Panc1 (cell line): ENCODE measurements at places on chromosomes 11 and 22. TPM values are rescaled to one million over a fixed set of nuclear protein-coding genes. Genes with fewer than 3 reads are reported as not detected.

DNA sequence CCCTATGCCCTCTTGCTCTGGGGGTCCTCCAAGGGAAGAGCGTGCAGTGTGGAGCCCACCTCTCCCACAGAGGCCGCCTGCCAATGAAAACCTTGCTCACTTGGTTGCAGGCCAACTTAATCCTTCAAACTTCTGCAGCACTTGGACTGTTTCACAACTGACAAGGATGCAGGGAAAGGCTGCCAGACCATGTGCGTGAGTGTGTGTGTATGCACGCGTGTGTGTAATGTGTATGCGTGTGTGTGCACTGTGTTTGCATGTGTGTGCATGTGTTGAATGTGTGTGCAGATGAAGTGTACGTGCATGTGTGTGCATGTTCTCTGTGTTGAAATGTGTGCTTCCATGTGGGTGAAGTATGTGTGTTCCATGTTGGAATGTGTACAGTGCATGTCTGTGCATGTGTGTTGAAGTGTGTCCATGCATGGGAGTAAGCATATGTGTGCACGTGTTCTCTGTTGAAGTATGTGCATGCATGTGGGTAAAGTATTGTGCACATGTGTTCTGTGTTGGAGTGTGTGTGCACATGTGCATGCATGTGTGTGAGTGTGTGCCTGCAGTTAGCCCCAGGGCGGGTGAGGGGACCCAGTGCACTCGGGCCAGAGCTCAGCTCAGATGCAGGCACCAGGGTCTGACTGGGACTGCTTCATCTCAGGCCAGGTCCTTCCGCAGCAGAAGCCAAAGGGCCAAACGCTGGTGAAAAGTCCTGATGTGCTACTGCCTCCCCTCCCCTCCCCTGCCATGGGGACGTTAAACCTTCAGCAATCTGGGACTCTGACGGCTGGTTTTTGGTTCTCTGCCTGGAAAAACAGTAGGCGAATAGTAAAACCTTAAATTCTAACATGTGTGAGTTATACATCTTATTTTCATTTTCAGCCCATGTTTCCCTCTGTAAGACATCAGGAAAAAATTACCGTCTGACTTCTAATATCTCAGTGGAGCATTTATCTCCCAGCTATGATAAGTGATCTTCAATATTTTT, 72.0 kb downstream of the FLI1 start:
- no peak for DNase-seq
- H3K4me3 ChIP-seq, result no peak overlapping the region
- no peaks in the 10 kb centered on the region for H3K27me3 ChIP-seq
- H3K4me1 ChIP-seq, result no peaks in the 10 kb centered on the region

DNA sequence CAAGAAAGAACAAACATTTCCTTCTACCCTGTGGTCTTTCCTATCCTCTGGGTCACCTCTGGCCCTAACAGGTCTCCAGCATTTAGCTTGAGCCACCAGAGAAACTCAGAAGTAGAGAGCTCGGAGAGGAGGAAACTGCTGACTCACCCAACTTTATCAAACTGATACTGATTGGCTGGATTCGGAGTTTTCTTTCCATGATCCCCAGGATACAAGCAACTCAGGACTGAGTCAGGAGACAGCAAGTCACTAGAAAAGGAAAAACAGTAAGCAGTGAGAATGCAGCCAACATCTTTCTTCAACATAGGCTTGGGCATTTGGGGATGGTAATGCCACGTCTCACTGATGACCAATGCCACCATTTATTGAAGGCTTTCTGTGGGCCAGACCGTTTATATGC, 32.7 kb downstream of the THOC5 start:
- H3K27ac ChIP-seq, result no peak overlapping the region
- no peak for DNase-seq
- no peak overlapping the region for H3K4me3 ChIP-seq
- peaks cover 7% of the 10 kb centered on the region for H3K36me3 ChIP-seq
- H3K27me3 ChIP-seq, result no peaks in the 10 kb centered on the region

GRCh38 chr11:7511401-7511800, 2.4 kb upstream of the PPFIBP2 start:
- H3K36me3 ChIP-seq, result no peaks in the 10 kb centered on the region
- no peak overlapping the region for H3K4me3 ChIP-seq
- no peak overlapping the region for H3K27ac ChIP-seq
- H3K27me3 ChIP-seq, result peaks cover 6% of the 10 kb centered on the region; the same call in 1 of the 2 replicates
- no peak for DNase-seq

The PDGFD gene
- 1.3 TPM for total RNA-seq

DNA sequence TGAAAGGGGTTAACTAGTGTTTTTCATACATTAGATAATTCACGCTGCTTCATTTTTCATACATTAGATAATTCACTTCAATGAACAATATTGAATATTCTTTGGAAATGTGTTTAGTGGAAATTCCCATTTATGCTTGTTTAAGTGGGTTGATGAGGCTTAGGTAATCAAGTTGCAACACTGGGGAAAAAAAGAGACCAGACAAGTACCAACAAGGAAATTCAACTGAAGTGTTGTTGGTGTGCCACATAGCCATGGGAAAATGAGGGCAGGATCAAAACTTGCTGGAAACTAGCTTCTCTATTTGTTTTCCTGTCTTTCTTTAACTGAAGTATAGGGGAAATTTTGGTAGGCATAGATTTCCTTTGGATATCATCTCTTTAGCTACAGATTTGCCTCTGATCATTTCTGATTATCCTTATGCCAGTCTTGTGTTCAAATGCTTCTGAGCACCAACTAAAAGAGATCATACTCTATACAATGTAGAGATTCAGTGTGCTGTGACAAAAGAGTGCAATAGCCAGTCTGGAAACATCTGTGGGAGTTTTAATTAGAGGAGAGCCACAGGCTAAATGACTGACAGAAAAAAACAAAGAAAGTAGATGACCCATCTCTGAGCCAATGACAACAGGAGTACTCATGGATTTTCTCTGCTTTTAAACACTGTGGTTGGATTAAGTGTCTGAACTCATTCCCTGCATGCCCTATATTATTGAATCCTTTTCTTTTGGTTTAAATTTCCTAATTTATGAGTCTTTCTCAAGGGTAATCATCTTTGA, 67.6 kb upstream of the CTSC start:
- no peaks in the 10 kb centered on the region for H3K27me3 ChIP-seq
- H3K4me1 ChIP-seq, result peaks cover 6% of the 10 kb centered on the region
- DNase-seq, result no peak
- H3K4me3 ChIP-seq, result no peak overlapping the region

DNA sequence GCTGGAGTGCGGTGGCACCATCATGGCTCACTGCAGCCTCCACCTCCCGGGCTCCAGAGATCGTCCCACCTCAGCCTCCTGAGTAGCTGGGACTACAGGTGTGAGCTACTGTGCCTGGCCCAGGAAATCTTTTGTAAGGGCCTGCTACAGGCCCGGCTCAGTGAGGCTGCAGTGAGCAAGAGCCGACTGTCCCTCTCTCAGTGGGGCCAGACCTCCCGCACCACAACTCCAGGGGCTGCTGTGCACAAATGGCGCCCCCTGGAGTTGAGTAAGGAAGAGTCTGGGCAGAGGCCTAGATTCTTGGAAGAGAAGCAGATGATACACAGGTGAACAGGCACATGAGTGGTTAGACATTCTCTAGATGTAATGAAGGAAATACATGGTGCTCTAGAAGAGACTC, 7.0 kb downstream of the SERHL2 start:
- no peaks in the 10 kb centered on the region for H3K36me3 ChIP-seq
- H3K4me3 ChIP-seq, result no peak overlapping the region
- H3K4me1 ChIP-seq, result no peaks in the 10 kb centered on the region
- H3K27ac ChIP-seq, result no peak overlapping the region
- H3K27me3 ChIP-seq, result no peaks in the 10 kb centered on the region
- no peak for DNase-seq
